ENCODE measurements at places on chromosomes 5 and 9. TPM values are rescaled to one million over a fixed set of nuclear protein-coding genes. Genes with fewer than 3 reads are reported as not detected.

The FBP2 gene
- not detected for polyA plus RNA-seq

The COMMD10 gene
- 54.4 TPM for polyA plus RNA-seq

The TLX3 gene
- not detected for polyA plus RNA-seq

The ACSL6 gene
- polyA plus RNA-seq: 1.4 TPM

The N4BP3 gene
- polyA plus RNA-seq: 4.9 TPM

The PELO gene
- polyA plus RNA-seq: 26.4 TPM

The CRAT gene
- 48.3 TPM for polyA plus RNA-seq

The WDR31 gene
- 8.4 TPM for polyA plus RNA-seq

The BTNL9 gene
- polyA plus RNA-seq: 14.7 TPM

The ADAMTS13 gene
- polyA plus RNA-seq: 13.8 TPM

The TRIM41 gene
- polyA plus RNA-seq: 38.3 TPM

- DNase-seq: no peak
These were observed 60.6 kb downstream of the TNFSF15 start for GRCh38 chr9:114745108-114745848.

- DNase-seq: peak; percentile 8
These were observed 1.1 kb downstream of the ARL10 start for GRCh38 chr5:176366232-176366894.

DNA sequence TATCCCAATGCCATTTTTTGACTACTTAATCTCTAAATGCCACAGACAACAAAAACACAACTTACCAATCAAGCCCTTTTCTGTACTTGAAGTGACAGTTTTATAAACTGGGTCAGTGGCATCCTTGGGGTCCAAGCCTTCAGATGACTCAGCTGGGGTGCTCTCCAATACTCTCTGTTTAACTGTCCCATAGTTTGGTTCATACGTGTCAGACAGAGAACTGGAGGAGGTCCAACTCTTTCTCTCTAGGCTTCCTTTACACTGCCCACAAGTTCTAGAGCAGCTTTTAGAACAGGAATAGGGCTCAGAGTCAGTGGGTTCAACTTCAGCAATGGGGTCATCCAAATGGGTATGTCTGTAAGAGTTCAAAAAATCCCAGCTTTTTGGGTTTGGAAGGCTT, 166.9 kb downstream of the CDC42SE2 start:
- no peak for DNase-seq

- DNase-seq: no peak
These were observed 55.2 kb upstream of the PSD2 start for GRCh38 chr5:139740138-139740991.

DNA sequence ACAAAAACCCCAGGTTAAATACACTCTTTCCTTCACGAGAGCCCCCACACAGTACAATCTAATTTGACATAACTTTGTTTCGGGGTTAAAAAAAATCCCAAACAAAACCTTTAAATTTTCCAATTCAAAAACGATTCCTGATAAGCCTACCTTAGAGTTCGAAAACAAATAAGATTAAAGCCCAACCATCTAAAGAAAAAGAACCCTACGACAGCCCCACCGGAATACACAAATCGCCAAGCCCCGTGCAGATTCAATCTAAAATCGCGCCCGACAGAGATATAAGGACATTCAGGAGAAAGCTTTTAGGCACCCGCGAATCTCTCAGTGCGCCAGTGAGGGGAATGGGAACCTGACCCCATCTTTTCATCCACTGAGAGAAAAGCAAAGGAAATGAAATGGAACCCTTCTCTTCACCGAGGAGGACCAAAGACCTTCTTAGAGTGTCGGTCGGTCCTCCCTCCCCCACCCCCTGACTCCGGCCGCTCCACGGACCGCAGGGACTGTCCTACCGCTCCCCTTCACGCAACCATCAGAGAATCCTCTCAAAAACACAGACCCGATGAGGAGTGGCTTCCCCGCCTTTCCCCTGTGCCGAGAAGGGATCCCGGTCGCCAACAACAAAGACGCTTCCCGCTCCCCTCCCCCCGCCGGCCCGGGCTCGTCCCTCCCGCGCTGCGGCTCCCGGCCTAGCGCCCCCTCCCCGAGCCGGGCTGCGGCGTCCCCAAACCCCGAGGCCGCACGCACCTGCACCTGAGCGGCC, 925 bp downstream of the ABHD17B start:
- DNase-seq: peak; percentile 66

DNA sequence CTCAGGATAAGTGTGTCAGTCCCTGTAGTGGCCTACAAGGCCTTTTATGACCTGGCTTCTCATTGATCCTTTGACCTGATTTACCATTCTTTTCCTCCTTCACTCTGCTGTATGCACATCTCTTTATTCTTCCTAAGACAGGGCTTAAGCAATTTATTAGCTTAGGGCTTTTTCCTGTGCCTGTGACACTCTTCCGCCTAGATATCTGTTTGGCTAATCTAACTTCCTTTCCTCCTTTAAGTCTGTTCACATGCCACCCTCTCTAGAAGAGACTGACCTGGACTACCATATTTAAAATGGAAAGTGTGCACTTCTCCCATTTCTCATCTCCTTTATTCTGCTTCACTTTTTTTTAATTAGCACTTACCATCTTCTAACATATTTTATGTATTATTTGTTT, 29.1 kb downstream of the FOCAD start:
- no peak for DNase-seq

GRCh38 chr9:90449213-90449925, 193.3 kb downstream of the DIRAS2 start:
- DNase-seq: no peak

GRCh38 chr9:123787416-123787815, 142.5 kb downstream of the DENND1A start:
- no peak for DNase-seq

GRCh38 chr9:119234636-119235035, 134.6 kb downstream of the BRINP1 start:
- DNase-seq: no peak

GRCh38 chr5:11126844-11127243, 365.8 kb upstream of the DAP start:
- DNase-seq: no peak

DNA sequence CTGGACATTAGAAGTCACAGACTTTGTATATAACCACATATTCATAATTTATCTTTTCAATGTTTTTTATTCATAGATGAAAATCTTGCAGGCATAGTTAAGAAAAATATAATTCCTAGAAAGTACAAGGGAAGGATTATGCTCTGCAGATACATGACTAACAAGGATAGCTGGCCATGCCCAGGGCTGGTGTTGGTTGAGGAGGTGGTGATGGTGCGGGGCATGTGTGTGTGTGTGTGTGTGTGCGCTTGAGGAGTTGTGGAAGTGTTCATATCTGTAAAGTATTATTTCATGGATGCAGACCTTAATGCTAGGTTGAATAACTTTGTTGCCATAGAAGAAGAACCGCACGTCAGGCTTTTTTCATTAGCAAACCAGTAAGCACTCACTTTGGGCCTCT, 1.3 kb downstream of the S1PR3 start:
- DNase-seq: no peak

DNA sequence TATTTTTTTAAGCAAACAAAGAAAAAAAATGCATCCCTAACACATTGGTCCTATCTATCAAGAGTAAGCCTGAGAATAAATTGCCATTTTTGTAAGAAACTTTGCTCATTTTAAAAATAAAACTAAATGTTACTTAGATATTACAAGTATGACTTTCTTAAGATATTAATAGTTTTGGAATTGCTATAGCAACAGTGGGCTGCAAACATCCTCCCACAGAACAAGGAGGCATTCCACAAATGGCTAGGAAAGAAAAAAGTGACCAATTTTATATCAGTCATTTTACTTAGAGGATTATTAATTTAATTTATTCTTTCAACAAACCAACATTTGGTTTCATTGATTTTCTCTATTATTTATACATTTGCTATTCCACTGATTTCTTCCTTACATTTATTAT, 63.7 kb downstream of the LURAP1L start:
- DNase-seq: no peak

DNA sequence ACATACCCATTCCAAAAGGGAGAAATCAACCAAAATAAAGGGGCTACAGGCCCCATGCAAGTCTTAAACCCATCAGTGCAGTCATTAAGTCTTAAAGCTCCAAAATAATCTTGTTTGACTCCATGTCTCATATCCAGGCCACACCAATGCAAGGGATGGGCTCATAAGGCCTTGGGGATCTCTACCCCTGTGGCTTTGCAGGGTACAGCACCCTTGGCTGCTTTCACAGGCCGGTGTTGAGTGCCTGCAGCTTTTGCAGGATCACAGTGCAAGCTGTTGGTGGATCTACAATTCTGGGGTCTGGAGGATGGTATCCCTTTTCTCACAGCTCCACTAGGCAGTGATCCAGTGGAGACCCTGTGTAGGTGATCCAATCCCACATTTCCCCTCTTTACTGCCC, 5.0 kb upstream of the SPINK14 start:
- no peak for DNase-seq

DNA sequence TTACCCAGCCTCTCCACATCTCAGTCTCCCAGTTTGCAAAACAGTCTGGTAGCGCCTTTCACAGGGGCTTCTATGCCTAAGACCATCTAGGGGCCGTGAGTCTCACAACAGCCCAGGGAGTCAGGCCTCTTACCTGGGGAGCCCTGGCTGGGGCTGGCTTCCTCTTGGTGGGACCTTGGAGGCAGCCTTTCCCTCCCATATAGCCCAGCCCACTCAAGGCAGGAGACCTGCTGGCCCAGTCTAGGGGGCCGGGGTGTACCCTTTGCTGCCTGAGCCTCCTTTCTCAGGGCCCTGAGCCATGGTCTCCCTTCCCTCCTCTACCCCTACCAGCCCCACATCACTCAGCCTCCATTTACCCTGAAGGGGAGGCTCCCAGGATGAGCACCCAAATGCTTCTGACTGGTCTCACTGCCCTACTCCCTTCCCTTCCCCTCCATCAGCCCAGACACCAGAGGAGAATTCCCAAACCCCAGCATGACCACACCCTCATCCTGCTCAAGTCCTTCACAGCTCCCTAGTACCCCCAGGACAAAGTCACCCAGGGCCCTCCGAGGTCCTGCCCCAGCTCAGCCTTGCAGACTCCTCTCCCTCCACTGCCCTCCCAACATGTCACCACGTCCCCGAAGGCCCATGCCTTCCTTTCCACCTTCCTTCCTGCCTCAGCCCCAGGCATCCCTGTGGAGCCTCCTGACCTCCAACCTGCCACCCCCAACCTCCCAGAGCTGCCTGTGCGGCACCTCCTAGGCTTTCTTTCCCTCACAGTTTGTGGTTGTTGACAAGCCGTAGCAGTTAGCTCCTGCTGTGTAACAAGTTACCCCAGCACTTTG, 55.3 kb downstream of the BARX1 start:
- no peak for DNase-seq

DNA sequence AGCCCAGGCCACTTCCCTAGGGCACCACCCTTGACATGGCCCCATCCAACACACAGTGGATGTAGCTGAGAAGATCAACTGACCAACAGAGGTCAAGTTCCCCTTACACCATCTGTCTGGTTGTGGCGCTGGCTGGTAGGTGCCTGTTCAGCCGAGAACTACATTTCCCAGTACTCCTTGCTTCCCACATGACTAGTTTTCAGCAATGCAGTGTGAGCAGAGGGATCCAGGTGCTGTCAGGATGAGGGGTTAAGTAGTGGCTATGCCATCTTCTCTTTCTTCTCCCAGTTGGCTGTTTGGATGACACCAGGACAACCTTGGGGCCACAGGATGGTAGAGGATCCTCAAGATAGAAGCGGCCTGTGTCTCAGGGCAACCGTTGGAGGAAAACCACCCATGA, 48.6 kb upstream of the SH3PXD2B start:
- DNase-seq: no peak

- DNase-seq: peak; percentile 34
These were observed 159.6 kb downstream of the TLE4 start for GRCh38 chr9:79731171-79731890.

DNA sequence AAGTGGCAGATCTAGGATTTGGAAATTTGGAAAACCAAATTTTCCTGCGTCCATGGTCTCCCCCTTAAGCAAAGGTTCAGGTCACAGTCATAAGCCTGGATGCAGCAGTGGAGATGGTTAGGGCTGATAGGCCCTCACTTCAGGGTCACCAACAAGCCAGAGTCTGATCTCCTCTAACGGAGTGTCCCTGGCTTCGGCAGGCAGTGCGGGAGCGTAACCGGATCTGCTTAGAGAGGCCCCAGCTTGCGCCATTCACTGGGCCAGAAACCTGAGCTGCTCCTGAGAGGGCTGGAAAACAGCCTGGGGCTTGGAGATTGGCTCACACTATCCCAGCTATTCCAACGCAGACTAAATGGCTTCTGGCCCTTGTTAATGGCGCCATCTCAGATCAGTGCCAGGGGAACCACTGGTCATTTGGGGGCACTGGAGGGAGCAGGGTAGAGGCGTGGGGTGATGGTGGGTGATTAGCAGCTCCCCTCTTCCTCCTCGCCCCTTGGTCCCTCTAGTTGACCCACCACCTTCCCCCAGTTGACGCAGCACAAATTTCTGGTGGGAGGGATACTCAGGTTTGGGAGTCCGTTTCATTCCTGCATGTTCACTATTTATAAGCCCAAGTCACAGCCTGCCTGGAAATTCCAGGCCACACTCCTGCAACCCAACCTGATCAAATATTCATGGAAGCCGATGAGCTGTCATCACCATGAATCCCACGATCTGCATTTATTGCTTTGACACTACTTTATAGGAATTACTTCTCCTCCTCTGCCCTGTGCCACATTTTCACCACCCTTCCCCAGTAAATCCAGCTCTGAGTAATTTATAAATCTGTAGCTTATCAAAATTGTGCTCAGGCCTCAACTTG, 134.6 kb upstream of the CPEB4 start:
- DNase-seq: peak; percentile 65

- DNase-seq: no peak
These were observed 100.3 kb downstream of the KIF4B start for GRCh38 chr5:155113888-155114287.

DNA sequence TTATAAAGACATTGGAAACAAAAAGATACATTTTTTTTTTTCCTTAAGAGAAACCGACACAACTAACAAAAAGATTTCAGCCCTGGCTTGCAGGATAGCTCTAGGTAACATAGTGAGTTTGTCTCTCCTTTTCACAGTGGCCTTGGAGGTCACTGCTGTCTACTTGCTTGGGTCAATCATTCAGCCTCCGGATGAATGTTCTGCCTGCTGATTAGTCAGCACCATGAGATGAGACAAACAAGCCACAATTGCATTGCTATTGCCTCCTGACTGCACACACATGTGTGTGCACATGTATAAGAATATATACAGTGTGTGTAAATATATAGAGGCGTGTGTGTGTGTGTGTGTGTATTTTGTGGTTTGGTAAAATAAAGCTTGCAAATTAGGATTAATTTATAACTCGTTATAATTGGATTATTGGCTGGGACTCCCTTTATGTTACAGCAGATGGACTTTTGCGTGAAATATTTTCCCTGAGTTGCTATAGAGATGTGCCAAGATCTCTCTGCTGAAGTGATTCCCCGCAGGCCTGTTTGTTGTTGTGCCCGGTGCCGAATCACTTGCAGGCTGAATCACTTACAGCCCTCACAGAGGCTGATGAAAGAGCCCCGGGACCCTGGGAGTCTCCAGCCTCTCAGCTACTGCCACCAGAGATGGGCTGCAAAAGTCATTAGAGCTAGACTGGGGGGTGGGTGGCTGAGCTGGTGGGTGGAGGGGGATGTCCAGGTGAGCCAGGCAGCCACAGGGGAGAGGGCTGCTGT, 161.2 kb downstream of the FGF18 start:
- no peak for DNase-seq

DNA sequence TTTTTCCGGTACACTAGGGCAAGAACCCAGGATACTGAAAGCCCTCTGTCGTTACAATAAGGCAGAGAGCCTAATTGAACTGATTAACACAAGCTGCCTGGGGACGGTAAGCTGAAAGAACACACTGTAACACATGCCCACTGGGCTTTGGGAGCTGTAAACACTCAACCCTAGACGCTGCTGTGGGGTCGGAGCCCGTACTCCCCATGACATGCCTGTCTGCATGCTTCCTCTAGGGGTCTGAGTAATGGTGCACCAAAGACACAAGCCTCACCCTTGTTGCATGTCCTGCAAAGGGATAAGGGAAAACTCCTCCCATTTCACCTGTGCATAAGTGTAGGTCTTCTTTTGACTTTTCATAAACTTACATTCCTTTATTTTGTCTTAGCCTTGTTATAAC, 194.0 kb downstream of the FBXL7 start:
- DNase-seq: no peak

All from renal pelvis (tissue), 12 donors.